Mucosa of gallbladder (tissue), 1 donor: ENCODE measurements at places on chromosomes 6 and 20. TPM values are rescaled to one million over a fixed set of nuclear protein-coding genes. Genes with fewer than 3 reads are reported as not detected.

DNA sequence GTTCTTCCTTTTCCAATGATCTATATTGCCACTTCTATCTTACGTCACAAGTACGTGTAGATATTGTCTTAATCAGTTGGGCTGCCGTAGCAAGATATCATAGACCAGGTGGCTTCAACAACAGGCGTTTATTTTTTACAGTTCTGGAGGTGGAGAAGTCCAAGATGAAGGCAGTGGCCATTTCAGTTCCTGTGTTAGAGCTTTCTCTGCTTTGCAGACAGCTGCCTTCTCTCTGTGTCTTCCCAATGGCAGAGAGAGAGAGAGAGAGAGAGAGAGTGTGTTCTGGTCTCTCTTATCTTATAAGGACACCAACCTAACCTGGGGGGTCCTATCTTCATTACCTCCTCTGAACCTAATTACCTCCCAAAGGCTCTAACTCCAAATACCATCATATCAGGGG lies 8.3 kb downstream of the HSF2 start:
- DNase-seq = no peak

GRCh38 chr6:144294016-144294415 lies 8.9 kb downstream of the UTRN start:
- DNase-seq = no peak

- DNase-seq = peak; percentile 48
Observed at GRCh38 chr20:25227317-25227831, 20.5 kb upstream of the PYGB start.

KCNB1 gene
- total RNA-seq = 7.1 TPM

DNA sequence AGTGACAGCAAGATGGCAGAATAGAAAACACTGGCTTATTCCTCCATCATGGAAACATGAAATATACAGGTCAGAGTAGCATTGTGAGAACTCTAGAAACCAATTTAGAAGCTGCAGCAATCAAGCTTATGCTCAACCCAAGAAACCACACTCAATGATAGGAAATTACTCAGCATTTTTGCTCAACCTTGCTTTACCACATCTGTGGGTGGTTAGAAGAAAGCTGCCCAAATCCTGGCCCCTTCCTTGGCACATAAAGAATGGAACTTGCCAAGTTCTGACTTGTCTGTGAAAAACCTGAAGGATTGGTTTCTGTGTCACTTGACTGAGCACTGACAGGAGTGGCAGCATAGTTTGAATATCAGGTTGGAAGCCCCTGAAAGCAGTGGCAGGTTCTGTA lies 108.0 kb upstream of the MOCS1 start:
- DNase-seq = no peak

- DNase-seq = no peak
Observed at GRCh38 chr6:44407951-44408670, 20.6 kb downstream of the CDC5L start.

- DNase-seq = no peak
Observed at GRCh38 chr20:63210011-63210605, 5.8 kb downstream of the YTHDF1 start.

GRCh38 chr6:7773322-7773721 lies 47.4 kb downstream of the BMP6 start:
- no peak for DNase-seq

DNA sequence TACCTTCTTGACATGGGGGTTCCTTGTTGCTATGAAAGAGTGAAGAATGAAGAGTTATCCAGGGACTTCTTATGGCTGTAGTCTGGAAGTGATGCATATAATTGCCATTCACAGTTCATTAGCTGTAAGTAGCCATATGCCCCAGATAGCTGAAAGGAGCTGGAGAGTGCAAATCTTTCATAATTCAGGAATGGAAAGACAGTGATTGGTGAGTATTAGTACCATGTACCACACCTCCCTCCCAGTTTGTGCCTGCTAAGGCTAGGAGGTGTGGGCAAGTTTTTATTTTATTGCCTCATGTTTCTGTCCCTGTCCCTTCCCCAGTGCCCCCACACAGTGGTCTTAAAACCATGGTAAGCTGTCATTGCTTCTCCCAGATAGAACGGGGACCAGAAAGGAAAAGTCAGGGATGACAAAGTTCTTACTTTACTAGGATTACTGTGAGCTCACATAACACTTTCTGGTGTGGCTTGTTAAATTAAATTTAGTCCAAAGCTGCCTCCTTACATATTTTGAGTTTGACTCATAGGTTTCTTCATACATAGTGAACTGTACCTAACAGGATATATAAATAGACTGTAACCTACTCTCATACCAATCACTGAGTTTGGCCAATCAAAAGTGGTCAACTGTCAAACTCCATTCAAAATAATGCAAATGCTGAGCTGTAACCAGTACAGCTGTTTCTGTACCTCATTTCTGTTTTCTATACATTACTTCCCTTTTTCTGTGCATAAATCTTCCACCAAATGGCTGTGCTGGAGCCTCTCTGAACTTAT lies 119.4 kb downstream of the RFPL4B start:
- no peak for DNase-seq

THBD gene
- total RNA-seq = 11.6 TPM

MLIP gene
- 0.20 TPM for total RNA-seq

GRCh38 chr6:31441365-31442267 lies 38.2 kb downstream of the MICA start:
- DNase-seq = peak; percentile 84

SLPI gene
- total RNA-seq = 548 TPM

DNA sequence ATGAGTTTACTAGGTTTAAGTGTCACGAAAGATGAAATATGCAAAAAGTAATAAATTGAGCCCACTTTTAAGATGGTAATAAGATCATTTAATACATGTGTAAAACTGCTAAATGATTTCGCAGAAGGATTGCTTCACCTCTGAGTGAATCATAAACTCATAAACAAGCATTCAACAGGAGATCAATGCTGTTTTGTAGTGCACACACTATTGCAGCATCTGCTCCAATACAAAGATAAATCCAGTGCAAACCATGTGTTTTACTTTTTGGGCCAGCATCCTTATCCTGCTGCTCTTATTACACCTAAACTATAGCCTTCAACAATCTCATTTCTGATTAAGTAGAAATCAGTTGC lies 400.1 kb downstream of the NKAIN2 start:
- DNase-seq = no peak

TRDN gene
- total RNA-seq = 0.23 TPM

DNA sequence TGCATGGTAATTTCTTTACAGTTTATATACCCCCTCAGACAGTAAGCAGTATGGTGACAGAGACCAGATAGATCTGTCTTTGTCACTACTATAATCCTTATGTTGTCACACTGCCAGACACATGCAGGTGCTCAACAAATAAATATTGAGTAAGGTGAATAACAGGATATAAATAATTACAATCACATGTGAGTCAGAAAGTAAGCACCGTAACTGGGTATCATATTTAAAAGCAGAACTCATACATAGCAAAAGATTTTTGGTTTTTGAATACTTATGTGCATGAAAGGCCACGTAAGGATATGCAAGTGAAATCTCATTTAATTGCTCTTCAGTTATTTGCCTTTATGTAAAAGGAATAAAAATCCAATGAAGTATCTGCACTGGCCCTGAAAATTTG lies 17.4 kb downstream of the CNBD2 start:
- DNase-seq = no peak

WFDC12 gene
- not detected for total RNA-seq

DNA sequence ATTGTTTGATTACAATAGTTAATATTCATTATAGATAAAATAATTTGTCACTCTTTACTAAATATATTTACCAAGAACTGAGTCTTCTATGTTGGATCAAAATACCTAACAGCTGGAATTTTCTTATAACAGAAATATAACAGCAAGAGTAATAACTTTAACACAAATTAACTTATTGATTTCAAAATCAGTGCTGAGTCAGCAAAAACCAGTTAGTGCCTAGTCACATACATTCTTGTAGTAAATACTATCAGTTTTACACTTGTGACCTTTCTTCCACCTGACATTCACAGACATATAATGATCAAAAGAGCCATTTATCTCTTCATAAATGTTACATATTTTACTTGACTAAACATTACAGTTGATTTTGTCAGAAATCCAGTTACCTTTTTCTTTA lies 1141.4 kb upstream of the ADGRB3 start:
- DNase-seq = no peak
